ENCODE measurements at places on chromosomes 5 and 9. TPM values are rescaled to one million over a fixed set of nuclear protein-coding genes. Genes with fewer than 3 reads are reported as not detected.

DNA sequence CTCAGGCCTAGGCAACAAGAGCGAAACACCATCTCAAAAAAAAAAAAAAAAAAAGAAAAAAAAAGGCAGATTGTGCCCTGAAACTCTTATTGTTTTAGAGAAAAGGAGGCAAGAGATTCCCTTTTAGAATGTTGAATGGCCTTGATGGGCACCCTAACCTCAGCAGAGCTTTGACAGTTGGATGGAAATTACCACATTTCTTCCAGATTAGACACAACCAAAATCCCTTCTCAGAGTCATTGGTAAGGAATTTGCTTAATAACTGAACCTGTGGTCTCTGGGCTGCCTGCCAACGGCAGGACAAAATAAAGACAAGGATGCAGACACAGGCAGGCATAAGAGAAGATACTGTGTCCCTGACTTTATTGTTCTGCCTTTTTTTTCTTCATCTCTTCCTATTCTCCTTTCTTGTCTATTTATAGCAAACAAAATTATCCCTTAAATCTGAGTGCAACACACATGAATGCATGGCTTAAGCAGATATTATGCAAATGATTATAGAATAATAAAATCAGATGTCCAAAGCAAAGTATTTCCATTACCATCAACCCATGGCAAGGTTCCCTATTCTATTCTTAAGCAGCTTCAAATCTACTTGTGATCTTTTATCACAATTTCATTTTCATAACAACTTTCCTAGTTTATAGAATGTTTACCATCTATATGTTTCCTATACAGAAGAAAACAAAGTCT is 37.3 kb upstream of the TRIO start:
- H3K27ac ChIP-seq, result no peak overlapping the region
- H3K36me3 ChIP-seq, result peaks cover 2% of the 10 kb centered on the region
- no peak overlapping the region for H3K4me3 ChIP-seq
- DNase-seq, result no peak
- peaks cover 17% of the 10 kb centered on the region for H3K27me3 ChIP-seq

- H3K4me3 ChIP-seq, result no peak overlapping the region
- H3K27me3 ChIP-seq, result no peaks in the 10 kb centered on the region
- no peaks in the 10 kb centered on the region for H3K36me3 ChIP-seq
- no peak for DNase-seq
Observed at GRCh38 chr5:21783074-21783679, 1070.0 kb downstream of the CDH12 start.

DNA sequence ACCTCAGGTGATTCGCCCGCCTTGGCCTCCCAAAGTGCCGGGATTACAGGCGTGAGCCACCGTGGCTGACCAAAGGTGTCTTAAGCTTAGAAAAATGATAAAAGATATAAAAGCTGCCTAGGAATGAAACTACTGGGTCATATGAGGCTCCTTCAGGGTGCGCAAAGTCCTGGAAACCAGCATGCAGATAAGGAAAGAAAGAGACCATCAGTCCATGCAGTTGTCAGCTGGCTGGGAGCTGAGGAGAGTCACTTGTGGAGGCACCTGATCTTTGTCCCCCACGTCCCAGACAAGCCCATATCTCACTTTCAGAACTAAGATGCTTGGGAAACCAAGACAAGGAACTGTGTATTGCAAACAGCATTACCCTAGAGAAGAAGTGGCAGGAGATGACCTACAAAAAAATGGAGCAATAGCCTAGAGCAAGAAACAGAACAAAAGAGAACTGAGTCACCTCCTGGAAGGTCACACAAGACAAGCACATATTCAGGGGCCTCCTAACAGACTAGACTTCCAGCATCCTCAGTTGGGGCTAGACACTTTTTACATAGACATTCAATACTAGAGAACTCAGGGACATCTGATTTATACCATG is 2.8 kb upstream of the CCDC125 start:
- DNase-seq, result no peak
- no peaks in the 10 kb centered on the region for H3K27me3 ChIP-seq
- H3K27ac ChIP-seq, result no peak overlapping the region
- peaks cover 26% of the 10 kb centered on the region for H3K4me1 ChIP-seq
- H3K4me3 ChIP-seq, result no peak overlapping the region
- no peaks in the 10 kb centered on the region for H3K36me3 ChIP-seq

DNA sequence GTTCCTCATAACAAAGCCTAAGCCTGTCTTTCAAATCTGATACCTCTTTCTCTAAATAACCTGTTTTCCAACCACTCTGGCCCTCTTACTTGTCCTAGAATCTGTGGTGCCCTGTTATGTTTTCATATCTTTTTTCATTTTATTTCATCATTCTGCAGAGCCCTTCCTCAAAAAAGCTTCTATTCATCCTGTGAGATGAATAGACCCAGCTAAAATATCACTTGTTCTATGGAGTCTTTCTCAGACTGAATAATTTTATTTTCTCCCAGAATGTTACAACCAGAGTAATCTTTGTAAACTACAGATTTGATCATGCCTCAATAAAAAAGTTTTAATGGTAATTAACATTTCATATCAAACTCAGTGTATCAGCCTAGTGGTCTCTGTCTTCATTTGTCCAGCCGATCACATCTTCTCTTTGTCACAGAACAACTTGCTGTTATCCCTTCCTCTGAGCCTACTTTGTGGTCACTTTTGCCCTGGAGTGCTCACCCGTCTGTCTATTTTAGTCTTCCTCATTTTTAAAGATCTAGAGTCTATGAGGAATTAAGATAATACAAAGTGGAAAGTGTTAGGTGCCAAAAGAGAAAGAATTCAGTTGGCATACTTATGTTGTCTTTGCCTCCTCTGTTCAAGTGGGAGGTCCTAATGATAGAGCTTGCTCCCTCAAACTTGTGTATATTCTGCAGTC is 77.8 kb downstream of the ZCCHC7 start:
- peaks cover 51% of the 10 kb centered on the region for H3K4me1 ChIP-seq
- no peaks in the 10 kb centered on the region for H3K27me3 ChIP-seq
- no peak overlapping the region for H3K4me3 ChIP-seq
- DNase-seq, result no peak
- H3K27ac ChIP-seq, result no peak overlapping the region
- H3K36me3 ChIP-seq, result peaks cover 22% of the 10 kb centered on the region

- no peak overlapping the region for H3K27ac ChIP-seq
- H3K4me1 ChIP-seq, result no peaks in the 10 kb centered on the region
- no peak for DNase-seq
- no peaks in the 10 kb centered on the region for H3K27me3 ChIP-seq
- no peaks in the 10 kb centered on the region for H3K36me3 ChIP-seq
- no peak overlapping the region for H3K4me3 ChIP-seq
Observed at GRCh38 chr9:81776390-81776789, 87.0 kb upstream of the TLE1 start.

- no peaks in the 10 kb centered on the region for H3K27me3 ChIP-seq
- H3K4me3 ChIP-seq, result no peak overlapping the region
- no peaks in the 10 kb centered on the region for H3K36me3 ChIP-seq
- DNase-seq, result no peak
Observed at GRCh38 chr9:122883125-122883524, 22.0 kb downstream of the RC3H2 start.

- no peak overlapping the region for H3K4me3 ChIP-seq
- no peaks in the 10 kb centered on the region for H3K36me3 ChIP-seq
- DNase-seq, result no peak
- H3K27me3 ChIP-seq, result no peaks in the 10 kb centered on the region
Observed at GRCh38 chr5:159163027-159163700, 46.2 kb downstream of the RNF145 start.

GRCh38 chr9:110996436-110997220 is 41.6 kb downstream of the LPAR1 start:
- peaks cover 18% of the 10 kb centered on the region for H3K4me1 ChIP-seq
- no peak overlapping the region for H3K27ac ChIP-seq
- H3K36me3 ChIP-seq, result no peaks in the 10 kb centered on the region
- no peak for DNase-seq

- DNase-seq, result no peak
- no peak overlapping the region for H3K4me3 ChIP-seq
- peaks cover 31% of the 10 kb centered on the region for H3K36me3 ChIP-seq
- no peaks in the 10 kb centered on the region for H3K27me3 ChIP-seq
- H3K27ac ChIP-seq, result no peak overlapping the region
Observed at GRCh38 chr5:146475190-146475780, 28.2 kb downstream of the TCERG1 start.

DNA sequence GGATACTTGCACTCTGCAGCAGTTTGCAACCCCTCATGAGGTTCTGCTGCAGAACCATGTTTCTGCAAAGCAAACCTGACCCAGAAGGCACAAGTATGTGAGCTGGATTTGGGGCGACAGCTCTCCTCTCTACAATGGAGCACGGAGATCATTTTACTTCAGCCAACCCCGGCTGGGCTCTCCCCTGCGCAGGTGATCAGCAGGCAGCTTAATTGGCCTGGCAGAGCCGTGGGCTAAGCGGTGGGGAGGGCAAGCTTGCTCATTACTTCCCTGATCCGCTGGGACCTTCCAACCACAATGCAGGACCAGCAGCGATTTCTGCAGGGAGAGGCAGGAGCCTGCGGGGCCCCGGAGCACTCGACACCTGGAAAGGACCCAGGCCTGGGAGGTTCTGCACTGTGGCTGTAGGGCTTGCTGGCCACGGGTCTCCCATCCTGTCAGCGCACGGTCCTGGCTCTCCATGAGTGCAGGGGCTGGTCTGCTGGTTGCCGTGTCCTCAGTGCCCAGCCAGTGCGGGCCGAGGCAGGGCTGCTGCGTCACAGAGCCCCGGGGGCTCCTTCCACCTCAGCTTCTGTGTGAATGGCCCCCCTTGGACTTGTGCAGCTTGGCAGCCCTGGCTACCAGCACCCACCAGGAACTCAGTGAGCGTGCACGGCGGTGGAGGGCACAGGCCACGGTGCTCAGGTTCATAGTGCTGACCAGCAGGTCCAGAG is 51.8 kb upstream of the RAPGEF1 start:
- peaks cover 38% of the 10 kb centered on the region for H3K27me3 ChIP-seq
- H3K4me1 ChIP-seq, result peaks cover 2% of the 10 kb centered on the region
- H3K36me3 ChIP-seq, result no peaks in the 10 kb centered on the region

- H3K27me3 ChIP-seq, result no peaks in the 10 kb centered on the region
- no peak for DNase-seq
- H3K36me3 ChIP-seq, result peaks cover 2% of the 10 kb centered on the region
- H3K4me1 ChIP-seq, result peaks cover 26% of the 10 kb centered on the region
Observed at GRCh38 chr5:126506079-126506478, 82.9 kb downstream of the GRAMD2B start.

GRCh38 chr5:167822241-167822640 is 469.2 kb upstream of the WWC1 start:
- H3K36me3 ChIP-seq, result no peaks in the 10 kb centered on the region
- no peaks in the 10 kb centered on the region for H3K4me1 ChIP-seq
- H3K4me3 ChIP-seq, result no peak overlapping the region
- no peak for DNase-seq
- no peaks in the 10 kb centered on the region for H3K27me3 ChIP-seq

DNA sequence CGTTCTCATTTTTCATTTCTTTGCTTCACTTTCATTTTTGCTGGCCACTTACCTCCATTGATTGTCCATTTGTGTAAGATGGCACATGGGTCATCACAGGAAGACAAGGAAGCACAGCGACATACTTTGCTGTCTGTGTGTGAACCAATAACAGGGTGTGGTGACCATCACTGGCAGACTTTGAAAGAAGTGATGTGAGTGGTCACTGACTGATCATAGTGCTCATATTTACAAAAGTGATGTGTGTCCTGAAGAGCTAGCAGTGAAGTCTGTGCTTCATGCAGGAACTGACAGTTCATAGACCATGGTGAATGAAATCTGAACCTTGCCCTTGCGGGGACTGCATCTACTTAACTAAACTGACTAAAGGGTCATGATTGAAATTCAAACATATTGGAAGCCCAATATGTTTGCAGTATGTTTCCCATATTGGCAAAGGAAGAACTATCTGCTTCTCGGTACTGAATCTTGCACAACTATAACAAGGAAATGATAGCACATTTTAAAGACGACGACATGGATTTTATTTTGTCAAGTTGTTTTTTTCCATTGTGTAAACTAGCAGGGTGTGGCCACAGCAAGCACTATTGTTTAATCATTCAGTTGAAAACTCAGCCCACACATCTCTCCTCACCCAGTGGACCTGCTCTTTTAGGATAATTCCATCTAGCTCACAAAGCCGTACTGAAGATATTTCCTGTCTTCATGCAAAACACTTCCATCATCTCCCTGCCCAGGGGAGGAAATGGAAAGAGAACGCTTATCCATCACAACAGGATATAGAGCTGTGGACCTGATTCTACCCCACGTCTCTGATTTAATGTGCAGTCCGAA is 232.0 kb upstream of the ANKRD55 start:
- H3K36me3 ChIP-seq, result no peaks in the 10 kb centered on the region
- no peak overlapping the region for H3K4me3 ChIP-seq
- no peak overlapping the region for H3K27ac ChIP-seq
- H3K27me3 ChIP-seq, result no peaks in the 10 kb centered on the region
- DNase-seq, result no peak

- H3K4me1 ChIP-seq, result peaks cover 19% of the 10 kb centered on the region
- H3K27ac ChIP-seq, result no peak overlapping the region
- H3K36me3 ChIP-seq, result no peaks in the 10 kb centered on the region
- H3K4me3 ChIP-seq, result no peak overlapping the region
- DNase-seq, result no peak
Observed at GRCh38 chr5:146762830-146763229, 115.7 kb downstream of the PPP2R2B start.

- no peak overlapping the region for H3K27ac ChIP-seq
- peaks cover 2% of the 10 kb centered on the region for H3K4me1 ChIP-seq
- no peak for DNase-seq
- H3K4me3 ChIP-seq, result no peak overlapping the region
- peaks cover 79% of the 10 kb centered on the region for H3K36me3 ChIP-seq
Observed at GRCh38 chr9:32434892-32435291, 50.4 kb downstream of the ACO1 start.

GRCh38 chr5:173629628-173630027 is 13.2 kb upstream of the BOD1 start:
- no peak overlapping the region for H3K27ac ChIP-seq
- no peaks in the 10 kb centered on the region for H3K4me1 ChIP-seq
- no peak for DNase-seq
- no peaks in the 10 kb centered on the region for H3K36me3 ChIP-seq
- H3K27me3 ChIP-seq, result peaks cover 3% of the 10 kb centered on the region

DNA sequence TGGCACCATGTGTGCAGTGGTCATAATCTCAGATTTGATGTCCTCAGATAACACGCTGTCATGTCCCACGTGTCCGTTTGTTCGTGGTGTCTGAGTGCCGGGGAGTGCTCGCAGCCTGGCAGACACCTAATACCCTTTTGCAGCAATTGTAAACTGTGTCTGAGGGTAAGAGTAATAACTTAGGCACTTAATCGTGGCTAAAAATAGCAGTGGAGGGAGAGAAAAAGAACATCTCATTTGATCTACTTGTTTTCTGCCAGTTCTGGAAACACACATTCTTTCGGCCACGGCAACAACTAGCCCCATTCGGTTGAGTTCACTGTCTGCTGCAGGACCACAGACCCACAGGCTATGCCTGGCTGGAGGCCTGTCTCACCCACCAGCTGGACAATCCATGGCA is 16.5 kb downstream of the ADCY2 start:
- H3K4me3 ChIP-seq, result no peak overlapping the region
- no peak for DNase-seq
- no peaks in the 10 kb centered on the region for H3K27me3 ChIP-seq
- H3K27ac ChIP-seq, result no peak overlapping the region

Gene ABL1
- 34.3 TPM for total RNA-seq

Gene ATP10B
- total RNA-seq, result not detected

Gene C9orf153
- 0.77 TPM for total RNA-seq

Gene TAF1L
- 0.05 TPM for total RNA-seq

Gene NDUFB6
- 22.5 TPM for total RNA-seq
